ENCODE measurements at places on chromosomes 7 and 10. TPM values are rescaled to one million over a fixed set of nuclear protein-coding genes. Genes with fewer than 3 reads are reported as not detected.

MAGI2 gene
- total RNA-seq: 0.48 TPM

AGAP5 gene
- 2.8 TPM for total RNA-seq

BHLHA15 gene
- total RNA-seq: 0.71 TPM

FAM25C gene
- total RNA-seq: not detected

GRID1 gene
- 0.22 TPM for total RNA-seq

FAM241B gene
- total RNA-seq: 17.9 TPM

MYL10 gene
- total RNA-seq: not detected

EVX1 gene
- total RNA-seq: 0.14 TPM

PSAP gene
- total RNA-seq: 901 TPM

DHX32 gene
- 36.7 TPM for total RNA-seq

CRYGN gene
- total RNA-seq: not detected

SLC39A12 gene
- not detected for total RNA-seq

PDE1C gene
- 3.4 TPM for total RNA-seq

LRRC18 gene
- total RNA-seq: not detected

LRGUK gene
- 0.35 TPM for total RNA-seq

WASL gene
- total RNA-seq: 18.1 TPM

MAT1A gene
- total RNA-seq: 0.05 TPM

COX19 gene
- 6.4 TPM for total RNA-seq

MSS51 gene
- total RNA-seq: 0.36 TPM

TNS3 gene
- total RNA-seq: 74.7 TPM

P4HA1 gene
- total RNA-seq: 18.1 TPM

ZFAND4 gene
- total RNA-seq: 5.2 TPM

POP7 gene
- total RNA-seq: 91.2 TPM

C7orf57 gene
- total RNA-seq: 0.31 TPM

HMX2 gene
- total RNA-seq: 0.23 TPM

GALNT11 gene
- 21.5 TPM for total RNA-seq

NPTX2 gene
- 0.14 TPM for total RNA-seq

CCDC3 gene
- total RNA-seq: 1.2 TPM

KCP gene
- total RNA-seq: 0.05 TPM

FGFR2 gene
- total RNA-seq: 0.44 TPM

NCOA4 gene
- 97.8 TPM for total RNA-seq

EXOSC1 gene
- 53.6 TPM for total RNA-seq

RNF148 gene
- not detected for total RNA-seq

THSD7A gene
- total RNA-seq: 1.7 TPM

MYOZ1 gene
- not detected for total RNA-seq

CYP17A1 gene
- total RNA-seq: not detected

TAS2R3 gene
- total RNA-seq: not detected
